ENCODE measurements at places on chromosomes 6 and 20.

GRCh38 chr6:84137989-84138575 is 89.4 kb downstream of the CEP162 start:
- no peak for DNase-seq

GRCh38 chr20:1185790-1186334 is 1.1 kb upstream of the TMEM74B start:
- no peak for DNase-seq

DNA sequence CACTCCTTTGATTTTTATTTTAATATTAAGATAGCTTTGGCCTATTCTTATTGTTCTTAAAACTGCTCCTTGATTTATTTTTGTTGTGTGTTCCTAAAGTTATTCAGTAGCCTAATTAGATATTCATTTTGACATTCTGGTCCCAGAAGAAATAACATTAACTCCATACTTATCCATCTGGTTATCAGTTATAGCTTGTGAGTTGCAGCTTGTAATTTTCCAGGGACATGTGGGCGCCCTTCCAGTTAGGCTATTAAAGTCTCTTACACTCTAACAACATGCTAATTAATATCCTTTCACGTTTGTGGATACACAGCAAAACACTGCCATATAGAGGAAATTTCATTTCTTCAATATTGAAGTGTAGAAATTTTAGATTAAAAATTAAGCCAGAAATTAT is 987.5 kb downstream of the HACE1 start:
- no peak for DNase-seq

DNA sequence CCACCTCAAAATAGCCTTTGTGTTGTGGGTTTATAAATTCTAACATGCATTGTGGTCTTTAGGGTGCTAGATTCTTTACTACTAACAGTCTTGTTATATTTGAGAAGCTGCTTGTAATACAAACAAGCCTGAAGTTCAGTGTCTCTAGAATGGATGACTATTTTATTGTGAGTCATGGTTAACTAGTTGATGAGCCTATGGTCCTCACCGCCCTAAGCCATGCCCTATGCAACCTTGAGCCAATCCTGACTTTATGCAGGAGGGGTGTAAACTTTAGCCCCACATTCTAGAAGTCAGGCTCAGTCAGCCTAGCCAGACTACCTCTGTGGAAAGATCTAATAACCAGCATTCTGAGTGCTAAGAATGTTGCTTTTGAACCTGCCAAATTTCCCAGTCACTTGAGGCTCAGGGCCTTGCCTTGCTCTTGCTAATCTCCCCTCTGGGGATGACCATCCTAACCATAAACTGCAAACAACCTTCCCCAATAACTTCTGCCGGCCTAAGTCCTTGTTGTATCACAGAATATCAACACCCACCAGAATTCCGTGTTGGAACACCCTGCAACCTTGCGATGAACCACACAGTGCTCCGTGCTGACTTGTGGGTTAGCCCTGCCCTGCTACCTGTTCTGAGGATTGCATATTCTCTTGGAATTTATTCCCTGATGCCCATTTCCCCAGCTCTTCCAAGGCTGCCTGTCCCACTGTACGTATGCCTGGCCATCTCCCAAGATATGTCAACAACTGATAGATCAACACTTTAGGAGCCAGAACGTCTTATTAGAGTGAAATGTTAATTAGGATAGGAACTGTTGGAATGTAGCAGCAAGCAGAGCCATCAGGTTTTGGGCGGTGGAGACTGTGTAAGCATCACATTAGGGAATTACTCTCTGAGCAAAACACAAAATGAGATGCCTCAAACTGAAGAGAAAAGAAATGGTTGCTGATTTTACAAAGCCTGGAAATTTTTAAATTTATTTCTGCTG is 71.7 kb upstream of the CEP85L start:
- no peak for DNase-seq

DNA sequence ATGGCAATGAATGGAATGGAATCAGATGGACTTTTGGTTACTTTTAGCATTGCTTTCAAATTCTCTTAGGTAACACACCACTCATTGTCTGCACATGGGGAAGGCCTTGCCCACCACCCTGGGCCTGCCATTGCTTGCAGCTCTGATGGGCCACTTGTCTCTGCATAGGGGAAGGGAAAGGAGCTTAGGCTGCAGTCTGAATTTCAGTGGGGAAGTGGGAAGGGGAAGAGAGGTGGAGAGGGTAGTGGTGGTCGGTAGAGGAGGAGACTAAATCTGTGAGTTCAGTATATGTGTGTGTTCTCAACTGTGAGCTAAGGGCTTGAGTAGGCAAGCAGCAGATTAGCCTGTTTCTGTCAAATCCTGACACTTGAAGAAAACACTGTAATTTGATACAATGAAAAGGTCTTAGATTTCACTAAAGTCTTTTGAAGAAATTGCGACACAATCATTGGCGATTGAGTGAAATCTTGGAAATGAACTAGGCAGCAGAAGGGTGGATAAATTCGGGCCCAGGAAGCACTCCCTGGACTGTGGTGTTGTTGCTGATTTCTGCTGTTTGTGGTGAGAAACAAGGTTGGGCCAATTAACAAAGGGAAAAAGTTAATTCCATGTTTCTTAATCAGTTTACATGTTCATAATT is 80.6 kb downstream of the OTOR start:
- no peak for DNase-seq

- DNase-seq, result no peak
These were observed 146.1 kb upstream of the LRFN2 start for GRCh38 chr6:40733290-40733689.

All from anterior cingulate cortex (tissue), 58 donors.